ENCODE measurements at places on chromosomes 11 and 22.

- DNase-seq, result no peak
Measured at GRCh38 chr11:118277312-118277711, 13.2 kb upstream of the MPZL2 start.

DNA sequence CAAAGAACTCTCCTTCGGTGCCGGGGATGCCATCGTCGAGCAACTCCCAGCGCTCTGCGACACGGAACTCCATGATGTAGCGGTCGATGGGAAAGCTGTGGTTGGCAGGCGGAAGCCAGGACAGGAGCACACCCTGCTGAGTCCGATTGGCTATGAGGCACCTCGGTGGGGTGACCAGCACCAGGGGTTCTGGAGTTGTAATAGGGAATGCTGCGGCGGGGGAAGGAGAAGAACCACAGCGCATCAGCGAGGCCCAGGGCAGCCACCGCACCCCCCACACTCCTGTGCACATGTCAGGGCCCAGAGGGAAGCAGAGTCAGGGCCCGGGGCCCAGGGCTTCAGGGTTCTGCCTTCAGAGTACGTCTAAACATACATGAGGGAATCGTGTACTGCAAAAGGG, 31.0 kb downstream of the IGSF9B start:
- DNase-seq, result no peak

- DNase-seq, result no peak
Measured at GRCh38 chr11:18522388-18522787, 4.4 kb downstream of the TSG101 start.

DNA sequence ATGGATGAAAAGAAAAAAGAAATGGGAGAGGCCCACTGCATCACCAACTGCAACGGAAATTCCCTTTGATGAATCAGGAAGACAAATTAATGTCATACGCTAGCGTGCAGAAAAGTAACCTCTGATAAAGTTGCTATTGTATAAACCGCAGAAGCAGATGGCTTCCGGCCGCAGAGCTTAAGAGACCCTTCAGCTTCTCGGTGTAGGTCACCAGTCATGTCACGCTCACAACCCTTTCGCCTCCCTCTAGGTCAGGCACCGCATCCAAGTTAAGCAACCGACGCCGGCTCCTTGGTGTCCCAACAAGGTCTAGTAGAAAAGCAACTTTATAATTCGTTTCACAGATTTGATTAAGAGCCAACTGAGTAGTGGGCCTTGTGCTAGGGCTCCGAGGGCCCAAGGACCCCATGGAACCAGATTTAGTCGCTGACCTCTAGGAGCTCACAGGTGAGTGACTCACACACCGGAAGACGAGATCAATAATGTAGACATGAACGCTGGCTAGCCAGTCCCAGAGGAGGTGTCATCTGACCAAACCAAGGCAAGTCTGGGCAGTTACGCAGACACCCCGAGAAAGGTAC, 1.2 kb upstream of the ZFP91 start:
- DNase-seq, result no peak

- DNase-seq, result no peak
Measured at GRCh38 chr22:49289822-49290679, 537.6 kb downstream of the BRD1 start.

- DNase-seq, result no peak
Measured at GRCh38 chr11:8239040-8239439, 24.6 kb downstream of the LMO1 start.

DNA sequence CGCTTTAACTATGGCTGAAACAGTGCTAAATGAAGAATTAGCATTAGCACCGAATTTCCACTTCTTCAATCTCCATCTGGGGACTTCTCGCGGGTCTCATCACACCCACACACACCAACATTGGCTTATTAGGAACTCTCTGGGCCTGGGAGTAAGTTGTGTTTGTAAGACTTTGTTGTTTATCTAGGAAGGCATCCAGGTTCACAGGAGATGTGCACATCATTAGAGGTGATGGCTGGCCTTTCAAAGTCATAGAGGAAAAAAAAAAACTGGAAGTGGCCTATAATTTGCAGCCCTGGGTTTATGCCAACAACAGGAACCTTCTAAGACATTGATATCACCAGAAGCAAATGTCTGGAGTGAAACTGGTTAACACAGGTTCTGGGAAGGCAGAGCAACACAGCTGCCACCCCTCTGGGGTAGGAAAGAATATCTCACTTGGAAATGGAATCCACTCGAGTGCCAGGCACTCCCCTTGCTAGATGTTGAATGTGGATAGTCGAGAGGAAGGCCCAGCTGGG, 84.5 kb downstream of the TRAF6 start:
- no peak for DNase-seq

DNA sequence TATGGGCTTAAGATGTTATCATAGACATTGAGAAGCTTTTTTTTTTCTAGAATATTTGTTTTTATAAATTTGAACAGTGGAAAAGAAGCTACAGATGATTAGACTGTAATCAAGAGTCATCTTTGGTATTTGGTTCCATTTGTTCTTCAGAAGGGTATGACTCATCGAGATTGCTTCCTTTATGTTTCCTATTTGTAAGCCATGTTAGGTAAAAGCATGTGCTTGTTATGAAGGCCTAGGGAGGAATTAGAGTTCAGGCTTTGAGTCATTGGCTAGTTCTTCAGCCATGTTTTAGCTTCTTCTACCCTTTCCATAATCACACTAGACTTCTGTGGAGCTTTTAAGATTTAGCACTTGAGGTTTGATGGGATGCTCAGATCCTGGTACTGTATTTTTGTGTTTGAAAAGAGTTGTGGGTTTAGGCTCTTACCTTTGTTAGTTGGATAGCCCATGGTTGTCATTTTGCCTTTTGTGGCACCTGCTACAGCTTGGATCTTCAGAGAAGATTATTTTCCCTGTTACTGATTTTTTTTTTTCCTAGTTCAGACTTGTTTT, 44.3 kb downstream of the POLD3 start:
- DNase-seq, result no peak

DNA sequence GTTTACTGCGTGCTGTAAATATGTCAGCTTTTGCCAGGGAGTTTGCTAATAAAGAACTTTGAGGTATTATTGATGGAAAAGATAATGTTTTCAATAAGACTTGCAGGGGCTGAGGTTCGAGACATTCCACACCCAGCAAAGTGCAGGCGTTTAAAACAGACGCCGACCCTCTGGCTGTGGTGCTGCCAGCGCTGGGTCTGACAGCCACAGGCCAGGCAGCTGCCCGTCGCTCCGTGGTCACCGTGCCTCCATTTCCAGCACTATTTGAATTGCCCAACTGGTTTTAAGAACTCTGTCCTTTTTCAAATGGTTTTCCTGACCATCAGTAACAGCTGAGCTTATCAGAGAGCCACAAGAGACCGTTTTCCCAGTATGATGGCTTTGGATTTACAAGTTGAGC, 28.1 kb upstream of the ALX4 start:
- DNase-seq, result no peak
